Stimulated activated CD4-positive, alpha-beta T cell treated with anti-CD3 and anti-CD28 coated beads, Interleukin-4, amount 100 ng/mL, for 4 hours (primary cell): ENCODE measurements at places on chromosomes 4 and X.

GRCh38 chr4:85784348-85784747 lies 309.4 kb downstream of the ARHGAP24 start:
- no peak for DNase-seq

DNA sequence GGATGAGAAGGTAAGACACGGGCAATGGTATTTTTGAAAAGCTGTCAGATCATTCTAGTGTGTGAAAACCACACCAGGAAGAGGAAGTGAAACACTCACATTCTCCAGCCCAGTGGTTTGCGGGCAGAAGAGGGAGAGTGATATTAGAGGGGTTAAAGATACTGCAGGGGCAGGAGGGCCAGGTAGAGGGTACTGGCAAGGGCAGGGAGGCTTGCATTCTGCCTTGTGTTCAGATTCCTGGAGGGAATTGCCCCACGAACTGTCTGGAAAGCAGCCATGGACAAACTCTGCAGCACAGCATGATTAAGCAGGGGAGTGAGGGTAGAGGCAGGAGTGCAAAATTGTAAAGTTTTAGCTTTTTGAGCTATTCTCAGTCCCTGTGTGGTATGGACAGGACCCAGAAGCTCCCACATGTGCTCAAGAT lies 30.9 kb downstream of the NIPAL1 start:
- peak; percentile 55 for DNase-seq

DNA sequence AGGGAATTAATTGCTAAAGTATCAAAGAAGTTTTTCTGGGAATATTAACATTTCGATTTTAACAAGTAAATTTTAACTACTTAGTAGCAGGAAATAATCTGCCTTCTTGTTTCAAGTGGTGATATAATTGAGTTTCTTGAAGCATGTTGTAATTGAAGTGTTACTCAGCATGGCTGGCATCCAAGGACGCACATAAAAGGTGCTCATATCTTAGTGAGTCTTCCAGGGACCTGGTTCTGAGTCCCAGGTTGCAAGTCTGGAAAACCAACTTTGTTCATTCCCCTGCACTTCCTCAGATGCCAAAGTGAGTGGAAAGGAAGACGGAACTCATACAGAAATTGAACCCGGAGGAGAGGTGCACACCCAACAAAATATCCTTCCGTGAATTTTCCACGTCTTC lies 399.6 kb downstream of the NLGN4X start:
- DNase-seq: no peak

DNA sequence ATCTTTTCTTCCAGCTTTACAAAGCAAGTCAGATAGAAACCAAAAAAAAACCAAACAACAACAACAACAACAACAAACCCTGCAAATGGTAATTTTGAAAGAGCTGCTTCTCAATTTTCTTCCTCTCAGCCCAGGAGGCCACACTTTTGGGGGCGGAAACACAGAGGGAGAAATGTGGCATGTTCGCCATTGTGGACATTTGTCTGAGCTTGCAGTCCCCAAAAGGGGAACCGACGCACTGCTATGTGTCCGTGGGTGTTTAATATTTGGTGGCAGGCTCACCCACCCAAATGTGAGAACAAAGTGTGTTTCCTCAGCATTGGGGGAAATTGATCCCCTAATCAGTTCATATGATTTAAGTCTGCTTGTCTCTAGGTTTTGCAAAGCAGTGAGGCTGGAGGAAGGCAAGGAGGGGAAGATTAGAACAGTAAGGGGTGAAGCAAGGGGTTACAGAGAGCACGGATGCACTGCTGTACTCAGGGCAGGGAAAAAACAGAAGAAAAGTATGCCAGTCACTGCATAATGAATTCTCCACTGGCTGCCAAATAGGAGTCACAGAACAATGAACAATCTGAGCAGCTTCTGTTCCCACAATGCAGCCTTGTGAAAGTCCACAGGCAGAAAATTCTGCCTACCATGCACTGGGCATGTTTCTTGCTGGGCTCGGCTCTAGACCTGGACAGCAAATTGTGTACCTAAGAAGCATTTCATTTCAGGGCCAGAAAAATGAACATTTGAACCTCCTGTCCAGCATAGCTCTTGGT lies 74.7 kb upstream of the GPM6B start:
- no peak for DNase-seq
